ENCODE measurements at places on chromosomes 1 and 21.

DNA sequence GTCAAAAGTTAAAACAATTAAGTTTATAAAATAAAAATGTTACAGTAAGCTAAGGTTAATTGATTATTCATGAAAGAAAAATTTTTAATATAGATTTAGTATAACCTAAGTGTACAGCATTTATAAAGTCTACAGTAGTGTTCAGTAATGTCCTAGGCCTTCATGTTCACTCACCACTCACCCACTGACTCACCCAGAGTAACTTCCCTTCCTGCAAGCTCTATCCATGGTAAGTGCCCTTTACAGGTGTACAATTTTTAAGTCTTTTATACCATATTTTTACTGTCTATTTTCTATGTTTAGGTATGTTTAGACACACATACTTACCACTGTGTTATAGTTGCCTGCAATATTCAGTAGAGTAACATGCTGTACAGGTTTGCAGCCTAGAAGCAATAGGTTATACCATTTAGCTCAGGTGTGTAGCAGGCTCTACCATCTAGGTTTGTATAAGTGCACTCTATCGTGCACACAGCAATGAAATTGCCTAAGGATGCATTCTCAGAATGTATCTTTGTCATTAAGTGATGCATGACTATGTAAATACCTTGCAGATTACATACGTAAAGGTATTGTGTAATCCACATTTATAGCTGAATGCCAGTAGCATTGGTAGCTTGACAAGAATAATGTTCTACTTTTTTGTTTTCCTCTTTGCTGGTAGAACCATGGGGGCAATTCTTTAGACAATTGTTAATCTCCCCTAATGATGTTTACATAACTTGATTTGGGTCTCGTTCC, 35.7 kb upstream of the GPR88 start:
- no peak for DNase-seq

- no peak for DNase-seq
Observed at GRCh38 chr1:119245881-119246280, 105.4 kb upstream of the WARS2 start.

DNA sequence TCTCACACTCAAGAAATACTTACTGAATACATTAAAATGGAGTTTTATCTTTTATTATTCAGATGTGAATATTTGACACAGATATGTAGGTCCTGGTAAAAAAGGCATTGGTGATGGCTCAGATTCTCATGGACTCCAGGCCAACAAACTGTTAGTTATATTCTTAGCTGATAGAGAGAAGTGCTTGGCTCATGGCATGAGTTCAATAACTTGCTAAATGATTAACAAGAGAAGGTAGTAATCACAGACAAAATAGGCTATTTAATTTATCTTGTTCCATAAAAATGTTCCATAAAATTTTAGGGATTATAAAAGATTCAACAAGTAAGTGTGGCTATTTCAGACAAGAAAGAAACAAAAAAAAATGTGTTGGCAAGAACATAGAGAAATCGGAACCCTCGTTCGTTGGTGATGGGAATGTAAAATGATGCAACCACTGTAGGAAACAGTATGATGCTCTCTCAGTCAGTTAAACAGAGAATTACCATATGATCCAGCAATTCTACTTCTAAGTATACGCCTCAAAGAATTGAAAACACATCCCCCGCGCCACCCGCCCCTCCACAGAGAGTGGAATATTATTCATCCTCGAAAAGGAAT, 737.8 kb upstream of the ADAMTS5 start:
- DNase-seq = no peak

DNA sequence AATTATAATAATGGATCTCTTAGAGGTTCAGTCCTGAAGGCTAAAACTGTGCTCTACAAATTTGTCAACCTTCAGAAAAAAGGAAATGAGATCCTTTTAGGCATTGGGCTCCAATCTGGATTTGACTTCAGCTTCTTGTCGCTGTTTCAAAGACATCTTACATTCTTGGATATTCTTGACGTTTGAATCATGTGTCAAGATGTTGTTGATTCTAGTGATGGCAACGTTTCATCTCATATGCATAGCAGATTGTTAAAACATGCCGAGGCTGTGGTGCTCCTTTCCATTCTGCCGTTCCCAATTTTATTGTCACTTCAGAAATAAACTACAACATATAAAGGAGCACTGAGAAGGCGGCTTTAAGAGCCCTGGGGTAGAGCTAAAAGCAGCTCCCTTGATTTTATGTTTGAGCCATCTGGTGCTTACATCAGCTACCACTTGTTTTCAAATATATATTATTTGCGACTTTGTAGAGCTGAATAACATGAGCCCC, 467.6 kb upstream of the ZRANB2 start:
- DNase-seq = no peak

DNA sequence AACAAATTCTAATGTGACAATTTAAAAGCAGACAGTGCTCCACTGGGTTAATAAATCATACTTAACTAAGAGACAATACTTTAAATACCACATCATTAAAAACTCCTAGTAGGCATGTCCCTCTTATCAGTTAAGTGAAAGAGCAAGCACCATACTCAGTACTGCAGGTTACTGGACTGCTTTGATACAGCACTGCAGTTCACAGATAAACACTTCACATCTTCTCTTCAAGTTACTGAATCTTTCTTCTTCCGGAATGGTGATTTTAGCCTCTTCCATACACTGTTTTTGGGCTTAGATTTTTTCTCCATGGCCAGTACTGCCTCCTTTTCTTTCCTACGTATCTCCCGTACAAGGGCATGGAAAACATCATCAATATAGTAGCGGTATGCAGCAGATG, 11.0 kb downstream of the RIT1 start:
- DNase-seq = no peak

DNA sequence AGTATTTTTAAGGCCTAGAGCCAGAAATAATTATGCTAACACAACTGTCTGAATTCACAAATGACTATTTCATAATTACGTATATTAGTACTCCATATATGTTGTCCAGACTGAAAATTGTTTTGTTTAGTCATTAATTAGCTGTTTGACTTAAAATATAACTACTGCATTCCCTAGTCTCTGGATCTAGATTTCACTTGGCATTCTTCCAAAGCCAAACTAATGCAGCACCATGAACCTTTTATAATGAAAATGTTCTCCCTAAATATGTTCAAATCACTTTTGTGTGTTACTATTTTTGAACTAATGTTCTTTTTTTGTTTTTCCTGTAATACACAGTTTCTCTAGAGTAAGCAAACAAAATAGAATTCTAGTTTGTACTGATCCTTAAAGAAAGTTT, 46.1 kb downstream of the CAMTA1 start:
- no peak for DNase-seq

- DNase-seq = peak; percentile 7
Observed at GRCh38 chr1:231460614-231461013, 38.5 kb upstream of the EGLN1 start.

- DNase-seq = peak; percentile 19
Observed at GRCh38 chr1:93414749-93415148, 33.2 kb upstream of the FNBP1L start.

DNA sequence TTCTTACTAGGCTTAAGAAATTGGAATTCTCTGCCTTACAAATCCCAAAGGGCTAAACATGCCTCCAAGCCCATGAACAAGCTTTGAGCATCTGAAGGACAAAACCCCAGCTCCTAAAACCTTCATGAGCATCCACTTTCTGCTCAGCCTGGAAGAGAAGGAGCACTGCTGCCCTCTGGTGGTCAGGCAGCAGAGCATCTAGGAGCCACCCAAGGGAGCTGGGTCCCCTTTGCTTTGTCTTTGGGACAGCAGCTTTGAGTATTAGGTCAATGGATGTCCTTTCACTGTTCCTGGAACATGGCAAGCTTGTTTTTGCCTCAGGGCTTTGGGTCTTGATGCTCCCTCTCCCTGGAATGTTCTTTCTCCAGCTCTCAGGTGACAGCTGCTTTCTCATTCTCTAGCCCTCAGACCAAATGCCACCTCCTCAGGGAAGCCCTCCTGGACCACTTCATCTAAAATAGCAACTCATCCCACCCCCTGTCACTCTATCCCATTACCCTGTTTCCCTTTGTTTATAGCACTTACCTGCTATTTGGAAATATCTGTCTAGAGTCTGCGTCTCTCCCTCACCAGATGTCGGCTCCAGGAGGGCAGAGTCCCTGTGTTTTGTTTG, 25.7 kb downstream of the RAB7B start:
- DNase-seq = peak; percentile 88

GRCh38 chr1:187948170-187948794, 1119.5 kb downstream of the PLA2G4A start:
- no peak for DNase-seq

DNA sequence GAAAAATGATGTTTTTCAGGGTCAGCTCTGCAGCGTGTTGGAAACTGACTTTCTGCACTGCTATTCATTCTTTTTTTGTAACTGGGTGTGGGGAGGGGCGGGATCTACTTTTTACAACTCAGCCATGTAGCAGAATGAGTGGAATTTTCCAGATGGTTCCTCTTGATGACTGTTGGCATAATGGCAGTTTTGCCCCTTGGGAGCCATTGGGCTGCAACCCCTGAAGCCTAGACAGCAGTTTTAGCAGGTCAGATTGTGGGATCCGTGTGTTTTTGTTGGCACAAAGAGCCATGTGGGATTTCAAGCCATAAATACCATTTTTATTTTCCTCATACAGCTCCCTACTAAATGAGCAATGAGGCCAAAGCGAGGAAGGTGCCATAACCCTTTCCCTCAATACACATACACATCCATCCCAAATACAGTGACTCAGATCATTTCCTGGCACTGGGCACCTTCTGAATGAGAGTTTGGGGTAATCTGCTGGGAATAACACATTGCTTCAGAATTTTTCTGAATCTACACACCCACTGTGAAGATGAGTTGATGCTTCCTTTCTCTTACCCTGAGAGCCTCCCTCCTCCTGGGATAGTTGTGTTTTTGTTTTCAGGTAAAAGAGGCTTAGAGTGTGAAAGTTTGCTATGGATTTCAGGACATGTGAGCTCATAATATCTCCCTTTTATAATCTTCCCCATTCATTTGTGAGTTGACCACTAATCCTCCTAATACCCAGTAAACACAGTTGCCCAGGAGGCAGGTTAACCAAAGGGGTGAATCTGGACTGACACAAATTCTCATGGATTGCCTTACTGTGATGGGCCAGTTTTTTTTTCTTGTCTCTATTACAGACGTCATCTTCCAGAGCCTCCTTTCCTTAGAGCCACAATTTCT, 13.1 kb downstream of the S100A10 start:
- no peak for DNase-seq

GRCh38 chr1:170765712-170766330, 101.9 kb downstream of the PRRX1 start:
- DNase-seq = peak; percentile 48

GRCh38 chr1:94180650-94181049, 56.7 kb downstream of the ARHGAP29 start:
- DNase-seq = no peak

GRCh38 chr1:59015708-59016107, 231.9 kb upstream of the JUN start:
- DNase-seq = no peak

DNA sequence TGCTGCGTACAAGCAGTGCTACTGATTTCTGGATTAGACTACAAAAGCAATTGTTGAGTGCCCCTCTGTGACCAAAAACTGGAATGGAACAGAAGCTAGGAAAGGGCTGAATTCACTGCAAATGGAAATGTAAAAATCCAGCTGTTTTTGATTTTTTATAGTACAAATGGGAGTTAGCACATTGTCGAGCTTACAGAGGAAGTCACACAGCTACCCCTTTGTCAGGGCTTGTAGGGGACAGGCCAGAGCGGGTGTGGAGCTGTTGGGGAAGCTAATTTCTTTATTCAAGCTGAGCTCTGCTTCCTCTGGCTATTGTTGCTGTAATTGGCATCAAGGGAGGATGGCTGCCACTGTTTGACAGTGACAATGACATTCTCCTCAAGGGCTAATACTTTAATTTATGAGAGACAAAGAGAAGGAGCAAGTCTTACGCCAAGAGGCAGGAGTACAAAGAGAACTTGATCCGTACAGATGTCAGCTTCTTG, 96.1 kb downstream of the SLC35F3 start:
- DNase-seq = no peak

GRCh38 chr1:103489935-103490334, 35.6 kb upstream of the RNPC3 start:
- no peak for DNase-seq

DNA sequence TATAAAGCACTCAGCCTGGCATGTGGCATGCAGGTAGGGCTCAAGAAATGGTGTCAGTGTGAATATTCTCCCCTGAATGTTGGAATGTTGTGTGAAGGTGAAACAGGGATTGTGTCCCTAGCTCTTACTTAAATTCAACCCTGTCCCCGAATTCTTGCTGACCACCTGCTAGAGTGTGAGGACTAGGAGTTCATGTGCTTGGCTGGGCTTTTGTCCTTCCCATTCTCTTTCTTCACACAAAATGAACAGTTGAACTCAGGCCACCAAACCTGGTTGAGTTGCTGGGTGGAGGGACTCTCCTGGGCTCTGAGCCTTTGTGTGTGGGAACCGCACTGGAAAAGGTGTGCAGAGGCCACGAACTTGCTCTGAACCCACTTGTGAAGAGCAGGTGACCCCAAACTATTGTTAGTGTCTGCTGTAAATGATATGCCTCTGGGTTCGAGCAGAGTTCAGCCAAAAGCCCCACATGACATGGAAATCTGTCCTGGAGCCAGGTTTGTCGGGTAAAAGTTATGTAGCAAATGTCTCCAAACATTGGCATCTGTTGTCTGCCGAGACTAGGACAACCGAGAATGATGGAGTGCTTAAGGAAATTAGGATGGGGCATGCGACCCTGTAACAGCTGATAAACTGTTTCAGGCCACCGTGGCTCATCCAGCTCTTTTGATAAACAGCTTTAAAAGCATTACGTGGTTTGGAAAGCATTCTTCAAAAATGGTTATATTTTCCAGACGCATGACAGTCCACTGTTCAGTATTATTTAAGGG, 144.2 kb downstream of the DHRS3 start:
- DNase-seq = no peak

GRCh38 chr1:10101929-10102328, 69.2 kb downstream of the UBE4B start:
- DNase-seq = peak; percentile 26

DNA sequence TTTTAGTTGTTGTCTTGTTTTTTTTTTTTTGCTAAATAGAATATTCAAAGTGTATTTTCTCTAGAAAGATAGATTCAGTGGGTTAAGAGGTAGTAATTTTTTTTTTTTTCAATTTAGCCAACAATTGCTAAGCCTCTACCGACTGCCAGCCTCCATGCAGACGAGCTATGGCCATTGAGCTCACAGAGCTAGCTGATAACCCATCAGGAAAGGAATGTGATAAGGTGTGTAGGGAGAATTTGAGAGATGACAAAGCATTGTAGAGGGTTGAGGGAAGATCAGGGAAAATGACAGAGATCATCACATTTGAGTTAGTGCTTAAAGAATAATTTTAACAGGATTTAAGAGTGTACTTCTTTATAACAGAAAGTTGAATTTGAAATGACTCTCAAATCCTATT, 30.6 kb downstream of the DNM3 start:
- DNase-seq = no peak

DNA sequence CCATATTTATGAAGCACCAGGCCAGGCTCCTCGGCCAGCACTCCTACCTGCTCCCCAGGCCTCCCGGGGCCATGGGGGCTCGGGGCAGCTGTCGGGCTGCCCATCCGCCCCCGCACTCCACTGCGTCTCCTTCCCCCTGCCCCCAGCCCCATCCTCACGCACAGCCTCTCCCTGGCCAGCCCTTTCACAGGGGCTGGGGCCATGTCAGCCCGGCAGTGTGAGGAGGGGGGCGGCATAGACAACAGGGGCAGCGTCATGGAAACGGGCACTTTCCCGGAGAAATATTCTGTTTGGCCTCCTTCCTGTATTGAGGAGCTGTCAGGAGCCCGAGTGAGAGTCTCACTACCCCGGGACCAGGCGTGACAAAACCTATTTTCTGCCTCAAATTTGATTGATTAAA, 87.3 kb downstream of the CASZ1 start:
- DNase-seq = no peak

All from NAMALWA (cell line).